IPS-NIHi11 (cell line): ENCODE measurements at places on chromosomes 11 and 22.

- DNase-seq = peak; percentile 10
Observed at GRCh38 chr11:120135838-120136237, 2.1 kb downstream of the TRIM29 start.

DNA sequence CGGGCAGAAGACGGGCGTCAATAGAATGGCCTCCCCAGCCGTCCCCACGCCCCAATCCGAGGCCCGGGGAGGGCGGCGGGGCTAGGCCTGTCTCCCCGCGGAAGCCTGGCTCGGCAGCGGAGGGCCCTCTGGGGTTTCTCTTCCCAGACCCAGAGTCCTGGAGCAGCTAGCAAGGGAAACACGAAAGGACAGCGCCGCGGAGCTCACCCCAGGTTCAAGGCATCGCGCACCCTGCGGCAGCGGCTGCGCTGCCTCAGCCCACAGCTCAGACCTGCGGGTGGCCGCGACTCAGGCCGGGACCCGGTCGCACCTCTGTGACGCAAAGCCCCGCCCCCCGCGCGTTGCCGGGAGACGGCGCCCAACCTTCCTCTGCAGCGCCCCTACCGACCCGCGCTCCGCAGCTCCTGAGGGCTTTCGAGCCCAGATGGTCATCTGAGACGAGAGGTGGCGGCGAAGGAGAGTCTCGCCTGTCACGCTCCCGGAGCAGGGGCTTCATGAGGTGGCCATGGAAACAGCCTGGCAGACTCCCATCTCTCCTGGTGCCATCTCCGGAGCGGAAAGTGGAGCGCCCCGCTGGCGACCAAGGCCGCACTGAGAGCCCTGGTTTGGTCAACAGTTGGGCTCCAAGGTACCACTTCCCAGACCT is at the start of gene RNF141:
Gene RNF141 (minus strand): TSS at position 273 of the 646 bp plus-strand sequence. CDS start 7,029 bp downstream, outside the sequence.
- peak; percentile 97 for DNase-seq

GRCh38 chr11:9160166-9160565 is 68.8 kb upstream of the SCUBE2 start:
- no peak for DNase-seq

DNA sequence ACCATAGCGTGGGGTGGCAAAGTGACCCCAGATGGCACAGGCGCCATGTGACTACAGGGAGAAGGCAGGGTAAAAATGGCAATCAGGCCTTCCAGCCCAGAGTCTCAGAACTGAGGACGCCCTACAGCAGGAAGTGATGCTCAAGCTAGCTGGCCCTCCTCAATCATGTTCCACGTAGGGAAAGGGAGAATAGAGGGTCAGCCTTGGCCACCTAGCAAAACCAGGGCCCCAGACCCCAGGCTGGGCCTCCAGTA is 978 bp upstream of the ANKRD13D start:
- no peak for DNase-seq

DNA sequence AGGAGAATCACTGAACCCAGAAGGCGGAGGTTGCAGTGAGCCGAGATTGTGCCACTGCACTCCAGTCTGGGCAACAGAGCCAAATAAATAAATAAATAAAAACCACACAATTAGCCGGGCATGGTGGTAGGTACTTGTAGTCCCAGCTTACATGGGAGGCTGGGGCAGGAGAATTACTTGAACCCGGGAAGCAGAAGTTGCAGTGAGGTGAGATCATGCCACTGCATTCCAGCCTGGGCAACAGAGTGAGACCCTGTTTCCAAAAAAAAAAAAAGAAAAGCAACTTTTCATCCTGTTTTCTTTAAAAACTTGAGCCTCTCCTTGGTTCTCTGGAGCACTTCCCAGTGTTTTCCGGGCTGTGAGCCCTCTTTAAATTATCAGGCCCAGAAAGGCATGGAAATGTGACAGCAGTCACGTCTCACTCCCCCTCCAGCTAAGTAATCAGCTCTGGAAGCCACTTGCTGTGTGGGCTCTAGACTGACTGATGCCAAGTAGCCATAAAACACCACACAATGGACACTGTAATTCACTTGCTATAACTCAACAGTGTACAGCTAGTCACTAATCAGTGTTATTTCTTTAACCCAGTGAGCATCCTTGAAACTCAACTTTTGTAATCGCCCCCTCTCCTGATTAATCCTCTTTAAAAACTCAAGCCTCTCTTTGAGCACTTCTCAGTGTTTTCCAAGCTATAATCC is 13.0 kb upstream of the MCHR1 start:
- DNase-seq = no peak

DNA sequence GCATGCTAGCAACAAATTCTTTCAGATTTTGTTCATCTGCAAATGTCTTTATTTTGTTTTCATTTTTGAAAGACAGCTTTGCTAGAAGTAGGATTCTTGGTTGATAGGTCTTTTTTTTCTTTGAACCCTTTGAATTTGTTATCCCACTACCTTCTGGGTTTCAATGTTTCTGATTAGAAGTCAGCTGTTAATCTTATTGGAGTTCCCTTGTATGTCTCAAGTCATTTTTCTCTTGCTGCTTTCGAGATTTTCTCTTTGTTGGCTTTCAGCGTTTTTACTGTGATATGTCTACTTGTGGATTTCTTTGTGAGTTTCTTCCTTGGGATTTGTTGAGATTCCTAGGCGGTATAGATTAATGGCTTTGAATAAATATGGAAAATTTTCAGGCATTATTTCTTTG is 27.2 kb upstream of the MS4A8 start:
- DNase-seq = no peak

GRCh38 chr11:68855205-68855981 is 13.7 kb upstream of the CPT1A start:
- DNase-seq = peak; percentile 85
